ENCODE measurements at places on chromosomes 5 and 9. TPM values are rescaled to one million over a fixed set of nuclear protein-coding genes. Genes with fewer than 3 reads are reported as not detected.

DNA sequence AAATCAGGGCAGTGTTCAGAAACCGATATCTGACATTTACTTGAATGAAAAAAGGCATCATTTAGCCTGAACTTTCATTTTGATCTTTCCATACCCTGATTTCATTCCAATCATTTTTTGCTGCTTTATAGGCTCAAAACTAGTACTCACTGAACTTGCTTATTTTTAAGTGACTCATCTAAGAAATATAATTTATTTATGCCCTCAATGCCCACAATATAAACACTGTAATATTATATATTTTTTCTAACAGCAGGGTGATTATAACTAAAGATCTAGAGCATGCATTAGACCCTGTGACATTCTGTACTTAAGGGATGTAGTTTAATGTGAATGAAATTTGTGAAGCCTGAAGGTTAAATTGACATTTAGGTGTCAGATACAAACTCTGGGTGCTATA lies 446.1 kb upstream of the CDH10 start:
- H3K27me3 ChIP-seq = no peaks in the 10 kb centered on the region
- H3K4me1 ChIP-seq = no peaks in the 10 kb centered on the region
- no peak overlapping the region for H3K4me3 ChIP-seq
- DNase-seq = no peak

GRCh38 chr9:8883321-8883720 lies 1083.7 kb upstream of the DMAC1 start:
- H3K4me3 ChIP-seq = no peak overlapping the region
- no peaks in the 10 kb centered on the region for H3K27me3 ChIP-seq
- no peak for DNase-seq
- no peaks in the 10 kb centered on the region for H3K36me3 ChIP-seq

DNA sequence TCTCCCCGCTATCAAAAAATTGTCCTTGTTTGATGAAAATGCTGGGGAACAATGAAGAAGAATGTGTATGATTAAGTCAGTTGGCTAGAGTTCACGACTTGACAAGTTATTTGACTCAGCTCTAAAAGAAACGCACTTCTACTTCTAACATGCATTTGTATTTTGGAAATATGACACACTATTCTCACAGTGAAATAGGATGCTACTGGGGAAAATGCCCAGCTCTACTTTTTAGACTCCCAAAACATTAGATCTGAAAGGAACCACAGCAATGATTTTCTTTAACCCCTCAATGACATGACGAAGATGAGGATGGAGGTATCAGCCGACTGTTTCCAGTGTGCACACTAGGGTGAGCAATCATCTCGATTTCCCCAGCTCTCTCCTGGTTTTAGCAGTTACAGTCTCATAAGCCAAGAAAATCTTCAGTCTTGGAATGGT lies 83.6 kb upstream of the PCSK1 start:
- no peaks in the 10 kb centered on the region for H3K36me3 ChIP-seq
- peaks cover 12% of the 10 kb centered on the region for H3K27me3 ChIP-seq
- no peaks in the 10 kb centered on the region for H3K4me1 ChIP-seq
- H3K27ac ChIP-seq = no peak overlapping the region

GRCh38 chr5:2007878-2008501 lies 125.3 kb upstream of the IRX4 start:
- no peak overlapping the region for H3K4me3 ChIP-seq
- H3K4me1 ChIP-seq = no peaks in the 10 kb centered on the region
- no peaks in the 10 kb centered on the region for H3K36me3 ChIP-seq
- DNase-seq = no peak

DNA sequence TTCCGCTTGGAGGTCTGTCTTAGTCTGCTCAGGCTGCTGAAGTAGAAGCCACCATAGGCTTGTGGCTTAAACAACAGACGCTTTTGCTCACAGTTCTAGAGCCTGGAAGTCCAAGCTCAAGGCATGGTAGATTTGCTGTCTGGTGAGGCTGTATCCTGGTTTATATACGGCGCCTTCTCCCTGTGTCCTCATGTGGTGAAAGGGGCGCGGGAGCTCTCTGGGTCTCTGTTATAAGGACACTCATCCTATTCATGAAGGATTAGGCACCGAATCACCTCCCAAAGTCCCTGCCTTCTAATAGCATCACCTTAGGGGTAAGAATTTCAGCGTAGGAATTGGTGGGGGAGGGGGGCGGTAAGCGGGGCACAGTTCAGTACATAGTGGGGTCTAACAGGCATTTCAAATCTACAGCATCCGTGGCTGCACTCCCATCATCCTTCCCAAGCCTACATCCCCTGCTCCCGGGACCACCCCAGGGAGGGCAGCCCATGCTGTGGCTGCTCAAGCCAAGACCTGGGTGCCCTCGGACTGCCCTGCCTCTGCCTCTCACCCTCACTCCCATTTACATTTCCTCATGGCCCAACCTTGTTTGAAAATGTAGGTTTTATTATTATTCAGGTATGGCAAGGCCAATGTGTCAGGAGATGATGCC lies 15.1 kb upstream of the LPCAT1 start:
- H3K27me3 ChIP-seq = peaks cover 10% of the 10 kb centered on the region
- peak; percentile 4 for DNase-seq
- H3K4me1 ChIP-seq = peaks cover 26% of the 10 kb centered on the region
- H3K36me3 ChIP-seq = no peaks in the 10 kb centered on the region
- H3K27ac ChIP-seq = no peak overlapping the region

- no peak overlapping the region for H3K4me3 ChIP-seq
- H3K36me3 ChIP-seq = peaks cover 4% of the 10 kb centered on the region
- peaks cover 37% of the 10 kb centered on the region for H3K4me1 ChIP-seq
Observed at GRCh38 chr9:113593682-113594281, 130.3 kb downstream of the RGS3 start.

DNA sequence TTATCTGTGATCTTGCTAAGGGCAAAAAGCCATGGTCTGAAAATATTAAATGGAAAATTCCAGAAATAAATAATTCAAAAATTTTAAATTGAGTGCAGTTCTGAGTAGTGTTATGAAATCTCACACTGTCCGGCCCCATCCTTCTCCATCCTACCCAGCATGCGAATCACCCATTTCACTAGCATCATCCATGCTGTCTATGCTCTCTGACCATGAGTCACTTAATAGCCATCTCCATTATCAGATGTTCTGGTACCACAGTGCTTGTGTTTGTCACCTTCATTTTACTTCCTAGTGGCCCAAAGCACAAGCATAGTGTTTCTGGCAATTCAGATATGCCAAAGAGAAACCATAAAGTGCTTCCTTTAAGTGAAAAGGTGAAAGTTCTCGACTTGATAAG lies 63.3 kb upstream of the SMC5 start:
- DNase-seq = no peak
- H3K27ac ChIP-seq = no peak overlapping the region
- no peaks in the 10 kb centered on the region for H3K4me1 ChIP-seq
- H3K27me3 ChIP-seq = peaks cover 4% of the 10 kb centered on the region
- no peaks in the 10 kb centered on the region for H3K36me3 ChIP-seq

DNA sequence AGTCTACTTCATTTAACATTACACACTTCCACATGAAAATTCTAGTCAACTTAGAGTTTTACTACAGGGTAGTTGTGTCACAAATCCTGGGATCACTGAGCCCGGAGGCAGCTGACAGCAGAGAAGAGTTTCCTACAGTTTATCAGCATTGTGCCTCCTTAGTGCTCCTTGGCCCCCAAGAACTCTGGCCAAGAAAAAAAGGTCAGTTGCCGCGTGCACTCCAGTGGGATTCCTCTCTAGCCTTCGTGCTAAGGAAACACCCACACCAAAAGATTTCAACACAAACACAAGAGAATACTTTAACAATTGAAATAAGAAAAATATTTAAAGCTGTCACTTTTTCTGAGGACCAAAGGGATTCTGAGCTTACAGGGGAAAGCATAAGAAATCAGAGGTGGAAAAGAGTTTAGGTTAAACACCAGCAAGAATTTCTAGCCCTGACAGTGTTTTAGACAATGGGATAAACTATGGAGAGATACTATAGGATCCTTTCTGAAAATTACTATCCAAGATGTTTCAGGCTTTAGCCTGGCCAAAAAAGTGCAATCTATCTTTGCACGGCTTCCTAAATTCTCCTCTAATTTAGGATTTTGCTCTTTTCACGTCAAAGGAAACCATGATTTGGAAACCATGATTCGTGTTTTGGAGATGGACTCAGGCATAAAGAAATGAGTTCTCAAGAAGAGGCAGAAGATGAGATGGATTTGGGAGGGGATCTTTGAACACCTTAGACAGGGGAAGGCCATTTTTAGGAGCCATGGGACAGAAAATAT lies 606.8 kb downstream of the RAB3C start:
- peaks cover 40% of the 10 kb centered on the region for H3K27me3 ChIP-seq
- H3K4me1 ChIP-seq = peaks cover 8% of the 10 kb centered on the region
- no peak overlapping the region for H3K4me3 ChIP-seq

DNA sequence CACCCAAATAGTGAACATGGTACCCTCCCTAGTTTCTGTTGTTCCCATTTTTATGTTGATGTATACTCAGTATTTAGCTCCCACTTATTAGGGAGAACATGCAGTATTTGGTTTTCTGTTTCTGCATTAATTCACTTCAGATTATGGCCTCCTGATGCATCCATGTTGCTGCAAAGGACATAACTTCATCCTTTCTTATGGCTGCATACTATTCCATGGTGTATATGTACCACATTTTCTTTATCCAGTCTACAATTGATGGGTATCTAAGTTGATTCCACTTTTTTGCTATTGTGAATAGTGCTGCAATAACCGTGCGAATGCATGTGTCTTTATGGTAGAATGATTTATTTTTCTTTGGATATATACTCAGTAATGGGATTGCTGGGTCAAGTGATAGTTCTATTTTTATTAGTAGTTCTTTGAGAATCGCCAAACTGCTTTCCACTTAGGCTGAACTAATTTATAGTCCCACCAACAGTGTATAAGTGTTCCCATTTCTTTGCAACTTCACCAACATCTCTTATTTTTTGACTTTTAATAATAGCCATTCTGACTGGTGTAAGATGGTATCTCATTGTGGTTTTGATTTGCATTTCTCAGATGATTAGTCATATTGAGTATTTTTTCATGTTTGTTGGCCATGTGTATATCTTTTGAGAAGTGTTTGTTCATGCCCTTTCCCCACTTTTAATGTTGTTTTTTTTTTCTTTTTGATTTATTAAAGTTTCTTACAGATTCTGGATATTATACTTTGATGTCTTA lies 79.6 kb downstream of the SMIM15 start:
- no peak overlapping the region for H3K4me3 ChIP-seq
- no peak for DNase-seq
- H3K36me3 ChIP-seq = peaks cover 3% of the 10 kb centered on the region

DNA sequence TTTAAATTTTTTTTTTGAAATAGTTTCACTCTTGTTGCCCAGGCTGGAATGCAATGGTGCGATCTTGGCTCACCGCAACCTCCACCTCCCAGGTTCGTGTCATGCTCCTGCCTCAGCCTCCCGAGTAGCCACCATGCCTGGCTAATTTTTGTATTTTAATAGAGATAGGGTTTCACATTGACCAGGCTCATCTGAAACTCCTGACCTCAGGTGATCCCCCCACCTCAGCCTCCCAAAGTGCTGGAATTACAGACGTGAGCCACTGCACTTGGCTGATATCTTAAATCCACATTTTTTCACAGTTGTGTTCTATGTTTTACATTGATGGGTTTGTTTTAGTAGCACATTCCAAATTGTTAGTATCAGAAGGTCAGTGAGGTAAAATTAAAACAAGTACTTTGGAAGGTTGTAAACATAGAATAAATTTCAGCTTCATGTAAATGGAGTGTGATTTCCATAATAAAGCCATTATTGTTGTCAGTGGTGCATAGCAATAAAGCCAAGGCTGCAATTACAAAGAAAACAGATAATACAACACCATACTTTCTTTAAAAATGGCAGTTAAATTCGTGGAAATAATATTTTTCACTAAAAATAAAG lies 287.2 kb downstream of the ARRDC3 start:
- no peaks in the 10 kb centered on the region for H3K4me1 ChIP-seq
- DNase-seq = no peak
- H3K27me3 ChIP-seq = peaks cover 7% of the 10 kb centered on the region
- H3K36me3 ChIP-seq = no peaks in the 10 kb centered on the region
- no peak overlapping the region for H3K4me3 ChIP-seq
- no peak overlapping the region for H3K27ac ChIP-seq

DNA sequence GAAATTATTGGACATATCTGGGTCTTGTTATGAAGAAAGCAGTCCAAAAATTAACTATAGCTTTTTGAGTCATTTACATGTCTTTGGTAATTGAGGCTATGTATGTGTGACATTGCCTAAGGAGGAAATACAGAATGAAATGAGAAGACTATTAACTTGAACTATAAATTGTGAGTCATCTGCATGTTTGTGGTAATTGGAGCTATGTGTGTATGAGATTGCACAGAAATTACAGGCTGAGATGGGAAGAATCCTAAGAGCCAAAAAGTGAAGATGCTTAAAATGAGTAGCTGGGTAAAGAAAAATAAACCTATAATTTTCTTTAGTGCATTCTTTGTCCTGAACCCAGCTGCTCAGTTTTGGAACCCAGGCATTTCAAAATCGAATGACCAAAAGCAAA lies 747.6 kb upstream of the EDIL3 start:
- H3K27me3 ChIP-seq = no peaks in the 10 kb centered on the region
- H3K4me3 ChIP-seq = no peak overlapping the region
- no peak overlapping the region for H3K27ac ChIP-seq
- no peak for DNase-seq

DNA sequence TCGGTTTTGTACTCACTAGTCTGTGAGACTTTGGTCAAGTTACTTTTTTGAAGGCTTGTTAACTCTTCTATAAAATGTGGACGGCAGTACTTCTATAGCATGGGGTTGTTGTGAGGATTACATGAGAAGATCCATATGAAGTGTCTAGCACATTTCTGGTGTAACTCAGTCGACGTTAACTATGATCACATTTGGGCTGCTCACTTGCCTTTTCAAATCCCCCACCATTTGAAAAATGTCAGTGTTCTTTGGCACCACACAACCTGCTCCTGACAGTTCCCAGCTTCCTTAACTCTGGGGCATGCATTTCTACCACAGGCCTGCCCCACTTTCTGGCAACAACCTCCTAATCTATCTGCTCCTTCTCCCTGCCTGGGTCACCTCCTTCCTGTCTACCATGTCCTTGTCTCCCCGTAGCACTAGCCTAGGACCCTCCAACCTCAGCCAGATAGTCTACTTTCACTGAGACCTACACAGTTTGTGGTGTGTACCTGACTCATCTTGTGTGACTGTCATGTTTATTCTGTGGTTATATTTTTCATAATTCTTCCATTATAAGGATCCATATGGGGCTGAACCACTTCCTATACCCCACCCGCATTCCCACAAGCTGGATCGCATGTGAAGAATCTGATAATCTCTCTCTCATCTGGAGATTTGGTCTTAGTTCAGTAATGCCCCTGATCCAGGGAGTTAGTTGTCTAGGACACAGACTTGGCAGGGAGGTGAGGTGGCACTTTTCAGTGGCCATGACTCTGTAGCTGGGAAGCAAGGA lies 30.2 kb upstream of the BASP1 start:
- no peak for DNase-seq
- no peak overlapping the region for H3K4me3 ChIP-seq
- H3K27me3 ChIP-seq = no peaks in the 10 kb centered on the region
- no peak overlapping the region for H3K27ac ChIP-seq

- no peaks in the 10 kb centered on the region for H3K36me3 ChIP-seq
- peaks cover 8% of the 10 kb centered on the region for H3K27me3 ChIP-seq
- no peak overlapping the region for H3K27ac ChIP-seq
Observed at GRCh38 chr5:102625468-102625867, 126.7 kb upstream of the SLCO6A1 start.

Gene TPPP
- total RNA-seq = 0.15 TPM

Gene IFNW1
- not detected for total RNA-seq

Gene LRRC70
- total RNA-seq = 0.95 TPM

Gene THG1L
- 10.6 TPM for total RNA-seq

Gene ARHGEF37
- 1.1 TPM for total RNA-seq

Gene OMD
- total RNA-seq = not detected
